M059J (cell line): ENCODE measurements at places on chromosomes 7 and 10.
A peak's percentile ranks its signal among the peaks of the same experiment; 100 is the strongest.

DNA sequence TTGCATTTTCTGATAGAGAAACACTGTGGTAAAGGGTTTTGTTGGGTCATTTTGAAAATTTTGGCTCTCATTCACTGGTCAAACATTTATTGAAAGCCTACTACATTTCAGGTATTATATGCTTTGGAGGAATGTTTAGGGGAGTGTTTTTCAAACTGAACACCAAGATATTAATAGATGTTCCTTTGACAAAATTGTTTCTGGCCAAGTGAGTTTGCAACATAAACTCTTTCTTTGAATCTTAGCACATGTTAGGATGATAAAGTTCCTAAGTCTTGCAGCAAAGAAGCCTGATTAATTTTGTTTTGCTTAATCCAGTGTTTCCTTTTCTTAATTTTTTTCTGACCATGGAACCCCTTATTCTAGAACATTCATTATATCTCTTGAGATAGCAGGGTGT lies 232.5 kb upstream of the PHYHIPL start:
- DNase-seq = no peak

GRCh38 chr7:1702652-1703051 lies 32.6 kb downstream of the ELFN1 start:
- DNase-seq = no peak

GRCh38 chr7:3916146-3916545 lies 615.1 kb downstream of the SDK1 start:
- DNase-seq = no peak

- DNase-seq = peak; percentile 89
Measured at GRCh38 chr10:48287417-48288391, 13.2 kb upstream of the FRMPD2 start.

GRCh38 chr7:134890246-134891240 lies 95.8 kb upstream of the AGBL3 start:
- peak; percentile 38 for DNase-seq

GRCh38 chr10:89301232-89301631 lies 614 bp upstream of the IFIT2 start:
- peak; percentile 48 for DNase-seq
